Occipital lobe (tissue), 3 donors: ENCODE measurements at places on chromosomes 6 and 20.

- DNase-seq, result no peak
Measured at GRCh38 chr6:13624871-13625288, 9.7 kb downstream of the NOL7 start.

- DNase-seq, result no peak
Measured at GRCh38 chr6:109336221-109336961, 45.9 kb downstream of the CD164 start.

- no peak for DNase-seq
Measured at GRCh38 chr6:111242452-111242851, 155.1 kb downstream of the SLC16A10 start.

GRCh38 chr6:168037242-168037641 lies 39.8 kb downstream of the KIF25 start:
- DNase-seq, result no peak

- no peak for DNase-seq
Measured at GRCh38 chr6:132190815-132191175, 210.5 kb downstream of the MOXD1 start.

- no peak for DNase-seq
Measured at GRCh38 chr6:155646443-155646842, 190.8 kb upstream of the NOX3 start.

DNA sequence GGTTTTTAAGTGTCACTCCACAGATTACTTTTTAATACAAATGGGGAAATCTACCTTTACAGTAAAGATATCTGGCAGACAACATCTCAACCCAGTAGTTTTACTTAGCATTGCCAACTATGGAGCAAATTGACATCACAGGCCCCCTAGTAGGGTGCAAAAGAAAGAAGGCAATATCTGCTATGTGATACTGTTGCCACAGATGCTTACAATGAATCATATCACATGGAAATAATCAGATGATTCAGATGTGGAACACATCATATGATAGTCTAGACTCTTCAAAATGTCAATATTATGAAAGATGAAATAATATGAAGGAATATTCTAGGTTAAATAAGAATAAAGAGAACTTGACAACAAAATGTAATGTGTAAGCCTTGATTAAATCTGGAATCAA lies 322.5 kb downstream of the BMP2 start:
- DNase-seq, result no peak

DNA sequence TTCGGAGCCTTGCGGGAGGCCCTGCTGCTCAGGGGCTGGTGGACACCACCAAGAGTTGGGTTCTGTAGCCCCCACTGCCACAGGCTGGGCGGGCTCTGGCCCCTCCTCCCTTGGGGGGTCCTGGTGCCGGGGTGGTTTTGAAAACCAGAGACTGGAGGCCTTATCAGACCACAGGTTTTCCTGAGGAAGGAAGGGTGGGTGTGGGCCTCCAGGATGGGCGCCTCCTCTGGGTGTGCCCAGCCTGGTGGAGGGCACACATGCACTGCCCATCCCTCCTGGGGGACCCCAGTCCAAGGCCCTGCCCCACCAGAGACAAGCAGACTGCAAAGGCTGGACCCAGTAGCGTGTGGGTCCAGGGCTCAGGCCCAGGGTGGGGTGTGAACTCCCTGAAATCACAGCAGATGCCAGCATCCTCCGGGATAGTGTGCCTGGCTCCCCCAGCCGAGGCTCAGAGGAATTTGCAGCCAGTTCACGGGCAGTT lies 13.5 kb upstream of the ZBTB46 start:
- no peak for DNase-seq

DNA sequence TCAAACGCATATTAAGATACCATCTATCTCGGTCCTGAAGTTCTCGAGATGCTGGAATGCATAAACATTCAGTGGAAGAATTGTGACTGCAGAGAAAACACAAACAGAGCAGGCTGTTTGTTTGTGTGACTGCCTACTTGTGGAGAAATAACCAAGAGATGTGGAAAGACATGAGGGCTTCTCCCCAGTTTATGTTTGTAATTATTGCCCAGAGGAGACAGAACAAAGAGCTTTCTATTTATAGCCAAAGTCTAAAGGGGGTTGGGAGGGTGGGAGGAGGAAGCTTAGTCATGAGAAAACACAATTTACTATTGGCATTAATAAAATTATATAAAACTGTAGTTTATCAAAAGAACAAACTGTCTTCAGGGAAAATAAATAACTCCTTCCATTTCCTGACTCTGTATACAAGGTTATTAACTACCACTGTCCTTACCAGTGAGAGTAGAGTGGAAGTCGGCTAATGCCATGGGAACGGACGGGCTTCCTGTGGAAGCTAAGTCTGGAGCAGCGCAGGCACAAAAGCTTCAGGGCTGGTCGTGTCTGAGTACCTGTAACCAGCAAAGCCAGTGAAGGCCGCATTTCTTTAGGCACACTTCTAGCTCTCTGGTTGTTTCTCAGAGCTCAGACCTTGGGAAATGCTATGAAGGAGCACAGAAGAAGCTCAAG lies 200.2 kb upstream of the SUPT3H start:
- DNase-seq, result no peak
